ENCODE measurements at places on chromosomes 2 and 18.

- DNase-seq = no peak
These were observed 154.1 kb upstream of the ZNF804A start for GRCh38 chr2:184444217-184444616.

GRCh38 chr2:160407393-160408172 lies 86.0 kb downstream of the RBMS1 start:
- DNase-seq = no peak

- DNase-seq = no peak
These were observed 297.6 kb downstream of the PARD3B start for GRCh38 chr2:204842661-204843485.

DNA sequence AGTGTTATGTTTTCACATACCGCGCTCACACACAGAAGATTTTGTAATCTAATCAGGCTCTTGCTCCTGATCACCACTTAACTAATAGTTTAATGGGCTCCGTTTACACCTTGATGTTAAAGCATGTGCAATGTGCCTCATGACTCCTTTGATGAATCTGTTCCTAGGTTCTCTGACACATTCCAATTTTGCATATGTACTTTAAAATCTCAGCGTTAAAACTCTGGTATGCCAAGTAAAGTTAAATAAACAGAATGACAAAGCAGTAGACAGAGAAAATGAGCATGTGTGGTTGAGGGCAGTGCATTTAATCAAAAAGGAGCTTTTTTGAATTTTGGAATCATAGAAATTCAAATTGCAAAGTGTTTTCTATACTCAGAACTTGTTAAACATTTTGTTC lies 96.4 kb downstream of the TCF4 start:
- DNase-seq = no peak

DNA sequence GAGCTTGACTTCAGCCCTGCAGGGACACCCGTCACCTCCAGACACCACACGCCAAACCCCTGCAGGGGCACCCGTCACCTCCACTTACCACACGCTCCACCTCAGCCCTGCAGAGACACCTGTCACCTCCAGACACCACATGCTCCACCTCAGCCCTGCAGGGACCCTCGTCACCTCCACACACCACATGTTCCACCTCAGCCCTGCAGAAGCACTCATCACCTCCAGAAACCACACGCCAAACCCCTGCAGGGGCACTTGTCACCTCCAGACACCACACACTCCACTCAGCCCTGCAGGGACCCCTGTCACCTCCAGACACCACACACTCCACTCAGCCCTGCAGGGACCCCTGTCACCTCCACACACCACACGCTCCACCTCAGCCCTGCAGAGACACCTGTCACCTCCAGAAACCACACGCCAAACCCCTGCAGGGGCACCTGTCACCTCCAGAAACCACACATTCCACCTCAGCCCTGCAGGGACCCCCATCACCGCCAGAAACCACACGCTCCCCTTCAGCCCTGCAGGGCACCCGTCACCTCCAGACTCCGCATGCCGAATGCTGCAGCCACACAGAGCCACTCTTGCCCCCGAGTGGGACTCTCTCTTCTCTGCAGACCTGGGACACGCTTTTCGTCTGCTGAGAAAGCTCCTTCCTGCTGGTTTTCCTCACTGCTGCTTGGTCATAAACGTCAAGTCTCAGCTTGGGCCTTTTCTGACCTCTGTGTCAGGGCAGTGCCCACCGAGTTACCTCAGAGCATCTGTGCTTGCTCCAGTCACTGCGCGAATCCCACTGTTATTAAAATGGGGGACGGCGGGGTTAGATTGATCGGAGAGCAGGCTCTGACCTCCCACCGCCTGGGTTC lies 77.5 kb upstream of the SALL3 start:
- no peak for DNase-seq

DNA sequence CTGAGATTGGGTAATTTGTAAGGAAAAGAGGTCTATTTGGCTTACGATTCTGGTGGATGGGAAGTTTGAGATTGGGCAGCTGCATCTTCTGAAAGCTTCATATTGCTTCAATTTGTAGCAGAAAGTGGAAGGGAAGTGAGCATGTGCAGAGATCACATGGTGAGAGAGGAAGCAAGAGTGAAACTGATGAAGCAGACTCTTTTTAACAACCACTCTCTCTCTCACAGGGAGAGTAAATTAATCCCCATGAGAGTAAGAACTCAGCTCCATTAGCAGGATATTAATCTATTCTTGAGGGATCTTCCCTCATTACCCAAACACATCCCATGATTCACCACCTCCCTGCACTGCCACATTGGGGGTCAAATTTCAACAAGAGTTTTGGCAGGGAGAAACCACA lies 298.5 kb upstream of the CELF4 start:
- DNase-seq = no peak

DNA sequence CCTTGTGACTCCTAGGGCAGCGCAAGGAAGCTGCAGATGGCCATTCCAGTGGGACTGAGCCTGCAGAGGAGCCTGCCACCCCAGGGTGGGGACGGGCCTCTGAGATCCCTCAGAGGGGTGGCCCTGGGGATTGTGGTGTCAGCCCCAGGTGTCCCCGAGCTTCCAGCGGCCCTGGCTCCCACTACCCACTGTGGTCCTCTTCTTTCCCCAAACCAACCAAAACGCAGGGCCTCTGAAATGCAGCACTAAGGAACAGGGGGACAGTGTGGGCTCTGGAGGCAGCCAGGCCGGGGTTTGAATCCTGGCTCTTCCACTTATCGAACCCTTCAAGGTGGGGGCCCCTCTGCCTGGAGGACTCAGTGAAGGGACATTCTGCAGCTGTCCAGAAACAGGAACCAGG lies 32.7 kb downstream of the ATOH8 start:
- DNase-seq = no peak

GRCh38 chr2:215535741-215536140 lies 99.9 kb upstream of the FN1 start:
- no peak for DNase-seq

- DNase-seq = no peak
These were observed 21.3 kb upstream of the BCL2L11 start for GRCh38 chr2:111099402-111099801.

DNA sequence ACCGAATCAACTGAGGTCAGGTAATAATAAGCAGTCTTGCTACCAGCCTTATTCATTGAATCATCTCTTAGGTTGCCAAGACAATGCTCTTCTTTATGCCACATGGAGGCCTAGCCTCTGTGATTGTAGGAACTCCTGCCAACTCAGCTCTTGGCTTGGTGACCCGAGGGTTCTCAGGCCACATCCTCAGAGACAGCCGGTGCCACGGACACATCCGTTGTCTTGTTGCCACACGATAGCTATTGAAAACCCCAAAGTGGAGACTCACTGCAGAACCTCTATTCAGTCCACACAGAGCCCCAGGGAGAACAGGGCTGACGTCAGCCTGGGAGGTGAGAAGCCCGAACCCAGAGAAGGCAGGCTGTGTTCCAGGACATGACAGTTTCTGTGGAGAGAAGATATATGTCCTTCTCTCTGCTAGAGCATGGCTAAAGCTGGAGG lies 53.5 kb upstream of the TGFA start:
- no peak for DNase-seq

- DNase-seq = no peak
These were observed 75.8 kb downstream of the ACTR3 start for GRCh38 chr2:113965644-113966043.

GRCh38 chr2:143482771-143483170 lies 353.6 kb downstream of the ARHGAP15 start:
- no peak for DNase-seq

- DNase-seq = no peak
These were observed 132.7 kb upstream of the ASB18 start for GRCh38 chr2:236396818-236397350.
